HT1080 (cell line): ENCODE measurements at places on chromosomes 1 and 21.

DNA sequence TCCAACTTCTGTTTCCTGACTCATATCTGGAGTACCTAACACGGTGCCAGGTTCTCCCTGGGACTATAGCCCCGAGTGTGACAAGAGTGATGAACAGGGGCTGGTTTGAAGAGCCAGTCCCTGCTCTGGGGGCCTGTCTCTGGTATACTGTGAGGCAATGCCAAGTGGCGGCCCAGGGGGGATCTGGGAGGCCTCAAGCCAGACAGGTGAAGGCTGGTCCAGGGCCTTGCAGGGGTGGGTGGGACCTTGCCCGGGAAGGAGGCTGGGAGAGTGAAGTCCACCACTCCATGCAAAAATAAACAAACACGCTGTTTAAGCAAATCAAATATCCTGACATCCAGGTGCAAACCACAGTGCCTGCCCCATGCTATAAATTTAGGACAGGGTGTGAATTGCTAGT lies 6.8 kb upstream of the PLXNA2 start:
- no peak for DNase-seq

GRCh38 chr1:165635823-165636222 lies 4.8 kb downstream of the MGST3 start:
- DNase-seq, result no peak

DNA sequence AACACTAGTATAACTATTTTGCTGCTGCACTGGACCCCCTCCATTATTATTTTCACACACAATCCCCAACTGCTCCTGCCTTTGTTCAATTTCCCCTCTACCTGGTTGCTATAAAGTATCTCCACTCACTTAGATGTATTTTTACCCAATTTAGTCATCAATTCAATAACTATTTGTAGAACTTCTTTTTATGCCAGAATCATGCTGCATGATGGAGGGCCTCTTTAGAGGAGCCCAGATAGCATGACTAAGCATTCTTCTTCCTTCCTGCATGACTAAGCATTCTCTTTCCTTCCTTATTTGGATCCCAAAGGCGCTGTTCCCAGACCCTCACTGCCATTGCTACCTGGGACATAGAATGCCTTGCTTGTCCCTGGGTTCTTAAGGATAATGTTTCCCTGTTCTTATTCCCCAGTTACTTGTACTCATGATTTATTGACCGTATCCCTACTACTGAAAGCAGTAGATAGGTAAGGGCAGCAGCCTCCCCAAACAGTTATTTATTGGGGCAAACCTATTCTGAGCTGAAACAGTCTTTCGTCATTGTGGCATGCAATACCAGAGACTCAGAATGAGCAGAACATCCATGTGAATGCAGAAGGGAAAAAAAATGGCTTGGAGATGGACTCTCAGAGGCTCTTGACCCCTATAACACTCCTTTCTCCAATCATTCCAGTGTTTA lies 89.3 kb upstream of the AKT3 start:
- peak; percentile 68 for DNase-seq

- DNase-seq, result peak; percentile 53
Observed at GRCh38 chr1:61358770-61359455, 276.6 kb downstream of the NFIA start.

GRCh38 chr21:31236528-31236927 lies 107.5 kb downstream of the TIAM1 start:
- peak; percentile 54 for DNase-seq

DNA sequence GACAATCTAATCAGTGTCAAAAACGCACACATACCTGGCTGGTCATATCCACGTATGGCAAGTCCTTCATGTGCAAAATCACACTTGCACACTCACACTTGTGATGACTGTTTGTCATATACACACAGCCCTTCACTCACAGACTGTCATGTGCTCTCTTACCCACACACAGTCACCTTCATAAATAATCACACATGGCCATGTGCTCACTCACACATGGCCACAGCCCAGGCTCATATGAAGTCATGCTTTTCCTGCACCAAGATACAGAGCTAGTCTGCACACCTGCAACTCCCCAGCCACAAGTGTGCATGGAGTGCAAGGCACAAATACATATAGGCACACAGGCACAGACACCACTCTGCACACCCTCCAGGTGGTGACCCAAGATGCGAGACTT lies 45.4 kb upstream of the FOXO6 start:
- DNase-seq, result no peak

- DNase-seq, result peak; percentile 64
Observed at GRCh38 chr1:172966844-172967540, 83.7 kb downstream of the TNFSF18 start.
